Mucosa of descending colon (tissue), 3 donors: ENCODE measurements at places on chromosomes 16 and 17.

DNA sequence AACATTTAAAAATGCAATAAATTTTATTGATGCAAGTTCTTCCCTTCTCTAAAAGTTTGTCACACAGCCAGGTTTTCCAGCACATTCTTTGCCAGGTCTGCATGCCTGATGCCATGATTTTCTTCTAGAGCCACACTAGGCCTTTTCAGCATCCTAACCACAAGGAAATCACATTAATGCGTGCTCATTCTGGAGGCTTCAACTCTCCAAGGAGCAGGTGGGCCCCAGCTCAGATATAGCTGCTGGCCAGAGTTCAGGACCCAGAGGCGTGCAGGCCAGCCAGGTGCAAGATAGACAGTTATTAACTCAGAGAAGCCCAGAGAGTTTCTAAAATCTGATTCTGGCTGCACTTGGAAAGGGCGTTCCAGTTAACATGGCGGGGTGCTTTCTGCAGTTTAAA, 124.5 kb upstream of the MAF start:
- no peak for DNase-seq

GRCh38 chr17:78693346-78694083, 88.6 kb downstream of the CYTH1 start:
- DNase-seq, result no peak

DNA sequence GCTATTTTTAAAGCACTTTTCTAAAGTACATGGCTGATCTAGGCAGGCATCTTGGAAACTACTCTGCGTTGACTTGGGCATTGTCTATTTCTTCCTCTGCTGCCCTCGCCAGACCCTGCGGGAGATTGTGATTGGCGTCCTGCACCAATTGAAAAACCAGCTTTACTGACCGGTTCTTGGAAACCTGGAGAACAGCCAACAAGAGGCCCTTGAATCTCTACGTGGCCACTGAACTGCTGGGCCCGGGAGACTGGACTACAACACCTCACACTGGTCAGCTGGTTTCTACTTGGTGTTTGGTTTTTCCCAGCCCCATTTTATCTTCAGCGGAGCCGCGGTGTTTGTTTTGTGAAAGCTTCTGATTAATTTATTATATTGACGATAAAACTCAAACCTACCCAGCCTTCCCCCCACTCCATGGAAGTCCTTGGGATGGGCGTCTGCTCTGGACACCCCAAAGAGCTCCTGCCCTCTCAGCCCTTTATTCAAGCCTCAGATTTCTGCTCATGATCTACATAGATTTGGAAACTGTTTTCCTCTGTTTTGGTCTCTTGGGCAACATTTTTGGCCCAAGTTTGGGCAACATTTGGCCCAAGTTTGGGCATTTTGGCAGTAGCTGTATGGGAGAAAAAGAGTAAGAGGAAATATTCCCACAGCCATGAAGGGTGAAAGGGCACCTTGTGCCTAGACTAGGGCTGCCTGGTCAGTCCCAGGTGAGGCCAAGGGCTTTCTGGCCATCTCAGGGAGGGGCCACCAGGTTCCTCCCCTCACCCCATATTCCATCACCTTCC, 4.7 kb downstream of the MLX start:
- peak; percentile 1 for DNase-seq

DNA sequence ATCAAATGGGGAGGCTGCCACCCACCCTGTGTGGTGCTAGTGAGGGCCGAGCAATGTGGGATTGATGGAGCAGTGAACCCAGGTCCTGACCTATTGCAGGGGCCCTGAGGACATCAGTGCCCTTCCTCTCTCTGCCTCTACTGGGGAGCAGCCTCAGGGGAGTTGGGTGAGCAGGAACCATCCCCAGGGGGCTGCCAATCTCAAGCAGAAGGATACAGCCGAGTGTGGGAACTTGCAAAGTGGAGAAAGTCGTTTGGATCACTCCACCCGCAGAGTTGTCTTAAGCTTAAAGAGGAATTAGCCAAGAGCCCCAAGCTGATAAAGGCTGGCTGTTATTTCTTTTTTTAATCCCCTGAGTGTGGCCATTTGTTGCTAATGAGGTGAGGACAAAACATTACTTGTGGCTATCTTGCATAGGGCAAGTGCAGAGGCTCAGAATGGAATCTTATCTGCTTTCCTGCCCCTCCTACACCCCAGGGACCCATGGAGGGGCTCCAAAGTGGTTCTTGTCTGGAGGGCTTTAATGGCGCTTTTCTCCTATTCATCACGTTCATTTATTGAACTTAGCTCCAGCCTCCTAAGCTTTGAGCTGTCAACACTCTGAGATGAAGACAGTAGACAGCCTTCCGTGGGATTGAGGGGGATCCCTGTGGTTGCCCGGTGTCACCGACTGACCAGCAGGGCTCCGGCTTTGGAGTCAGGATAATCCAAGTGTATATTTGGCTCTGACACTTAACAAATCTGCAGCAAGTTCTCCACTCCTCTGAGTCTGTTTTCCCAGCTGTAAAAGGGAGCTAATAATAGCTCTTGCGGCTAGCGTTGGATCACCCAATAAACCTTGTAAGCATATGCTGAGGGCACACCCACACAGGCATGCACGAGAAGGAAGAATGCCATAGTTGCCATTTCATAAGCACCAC, 45.1 kb downstream of the MYH11 start:
- DNase-seq, result no peak

- no peak for DNase-seq
These were observed 69.1 kb downstream of the SRCIN1 start for GRCh38 chr17:38536661-38537060.

DNA sequence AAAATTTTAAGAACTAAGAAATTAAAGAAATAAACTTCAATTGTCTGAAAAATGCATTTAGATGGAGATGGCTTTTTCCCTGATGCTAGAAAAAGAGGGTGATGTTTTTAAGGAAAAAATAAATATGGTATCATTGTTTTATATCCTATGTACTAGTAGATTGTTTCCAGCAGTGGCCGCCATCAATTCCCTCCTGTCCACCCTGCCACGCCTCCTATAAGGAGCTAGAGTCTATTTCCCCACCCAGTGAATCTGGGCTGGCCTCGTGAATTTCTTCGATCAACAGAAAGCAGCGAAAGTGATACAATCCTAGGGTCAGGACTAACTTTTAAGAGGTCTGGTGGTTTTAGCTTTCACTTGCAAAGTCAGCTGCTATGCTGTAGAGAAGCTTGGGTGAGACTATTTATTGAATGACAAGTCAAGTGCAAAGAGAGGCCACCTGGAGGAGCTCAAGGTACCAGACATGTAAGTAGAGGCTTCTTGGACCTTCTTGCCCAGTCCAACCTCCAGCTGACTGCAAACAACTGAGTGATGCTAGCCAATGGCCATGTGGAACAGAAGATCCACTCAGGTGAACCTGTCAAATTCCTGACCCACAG, 80.9 kb upstream of the MTMR4 start:
- DNase-seq, result no peak

DNA sequence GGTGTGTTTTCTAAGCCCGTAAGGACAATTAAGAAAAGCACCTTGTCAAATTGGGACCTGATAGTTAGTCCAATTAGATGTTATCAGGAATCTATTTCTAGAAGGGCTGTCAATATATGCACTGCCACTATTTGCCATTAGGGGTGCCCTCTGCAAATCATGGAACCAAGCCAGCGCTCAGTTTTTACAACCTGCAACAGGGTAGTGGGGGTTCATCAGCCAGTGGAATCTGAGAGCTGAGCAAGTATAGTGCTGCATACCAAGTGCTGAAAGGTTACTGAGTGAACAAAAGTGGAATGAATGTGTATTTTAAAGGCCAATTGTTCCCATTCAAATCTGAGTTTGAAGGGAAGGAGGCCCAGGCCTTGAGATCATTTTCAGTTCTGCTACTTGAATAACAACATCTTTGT, 10.4 kb downstream of the PRR11 start:
- DNase-seq, result peak; percentile 58

- DNase-seq, result peak; percentile 12
These were observed 29.4 kb downstream of the GINS2 start for GRCh38 chr16:85659336-85659735.

DNA sequence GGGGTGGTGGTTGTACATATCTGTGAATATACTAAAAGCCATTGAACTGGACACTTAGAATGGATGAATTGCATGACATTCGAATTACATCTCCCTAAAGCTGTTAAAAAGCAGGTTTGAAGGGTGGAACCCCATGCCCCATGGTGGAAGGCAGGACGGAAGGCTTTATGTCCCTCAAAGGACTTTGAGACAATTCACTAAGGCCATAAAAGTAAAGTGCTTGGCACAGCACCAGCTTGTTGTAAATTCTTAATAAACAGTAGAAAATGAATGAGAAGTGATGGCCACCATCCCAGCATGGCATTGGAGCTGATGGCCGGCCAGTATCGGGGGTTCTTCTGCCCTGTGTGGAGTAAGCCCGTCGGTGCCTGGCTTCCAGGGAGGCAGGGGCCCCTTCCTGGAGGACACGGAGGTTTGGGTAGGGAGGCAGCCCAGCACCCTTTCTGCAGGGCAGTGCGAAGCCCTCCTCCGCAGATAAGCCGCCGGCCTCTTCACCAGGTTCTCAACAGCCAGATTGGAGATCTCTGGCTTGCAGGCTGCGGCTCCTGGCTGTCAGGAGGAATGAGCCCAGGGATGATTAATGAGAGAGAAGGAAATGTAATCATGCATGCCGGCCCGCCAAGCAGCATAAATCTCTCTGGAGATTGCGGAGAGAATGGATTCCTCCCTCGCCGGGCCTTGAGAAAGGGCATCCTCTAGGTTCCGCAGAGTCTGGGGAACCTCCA, 346.9 kb downstream of the FOXL1 start:
- DNase-seq, result peak; percentile 19

DNA sequence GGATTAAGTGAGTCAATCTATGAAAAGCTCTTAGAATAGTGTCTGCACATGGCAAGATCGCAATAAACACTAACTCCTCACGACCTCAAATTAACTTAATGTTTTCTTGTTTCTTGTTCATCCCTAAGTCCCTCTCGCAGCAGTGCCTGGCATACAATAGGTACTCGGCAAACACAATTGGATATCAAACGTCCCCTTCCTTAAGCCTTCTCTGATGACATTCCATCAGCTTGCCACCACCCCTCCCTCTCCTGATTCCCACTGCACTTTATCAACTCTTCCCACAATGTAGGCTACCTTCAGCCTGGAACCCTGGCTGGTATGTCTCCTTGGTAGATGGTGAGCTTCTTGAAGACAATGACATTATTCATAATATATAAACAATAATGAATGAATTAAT, 33.3 kb downstream of the CCDC42 start:
- DNase-seq, result no peak

DNA sequence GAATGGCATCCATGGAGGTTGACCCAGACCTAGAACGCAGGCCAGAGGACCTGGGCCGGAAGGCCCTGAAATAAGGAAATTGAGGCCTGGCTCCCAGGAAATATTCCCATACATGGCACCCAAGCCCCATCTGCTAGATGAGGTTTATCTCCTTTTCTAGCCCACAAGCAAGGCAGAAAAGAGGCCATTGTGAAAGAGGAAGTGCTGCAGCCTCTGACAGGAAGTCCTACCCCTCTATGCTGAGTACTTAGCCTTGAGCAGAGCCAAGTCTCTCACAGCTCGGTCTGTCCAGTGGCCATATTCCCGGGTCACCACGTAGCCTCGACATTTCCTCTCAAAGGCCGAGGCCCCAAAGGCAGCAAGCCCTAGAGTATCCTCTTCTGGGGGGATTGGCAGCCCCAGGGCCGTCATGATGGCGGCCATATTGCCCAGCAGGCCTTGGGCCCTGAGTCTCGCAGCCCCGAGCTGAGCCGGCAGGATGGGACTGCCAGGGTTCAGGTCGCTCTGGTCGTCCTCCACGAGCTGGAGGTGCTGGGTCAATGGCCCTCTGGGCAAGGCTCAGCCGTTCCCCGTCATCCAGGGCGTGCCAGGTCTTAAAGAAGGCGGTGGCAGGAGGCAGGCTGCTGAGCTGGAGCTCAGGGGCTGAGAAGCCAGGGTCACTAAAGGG, 7.8 kb downstream of the CTF1 start:
- no peak for DNase-seq

DNA sequence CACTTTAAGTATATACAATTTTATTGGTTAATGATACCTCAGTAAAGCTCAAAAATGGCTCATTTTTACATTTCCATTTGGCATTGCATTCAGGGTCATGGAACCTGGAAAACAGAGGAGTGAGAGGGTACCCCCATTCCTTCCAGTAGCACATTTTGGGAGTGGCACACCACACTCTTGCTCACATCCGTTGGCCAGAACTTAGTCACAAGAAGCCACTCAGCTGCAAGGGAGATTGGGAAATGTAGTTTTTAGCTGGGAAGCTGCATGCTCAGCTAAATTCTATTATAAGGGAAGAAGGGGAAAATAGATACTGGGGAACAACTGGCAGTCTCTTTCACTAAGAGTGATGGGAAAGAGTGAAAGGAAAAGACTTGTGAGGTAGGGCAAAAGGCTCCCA, 102.5 kb upstream of the TMEM97 start:
- no peak for DNase-seq

GRCh38 chr17:43540821-43541674, 5.1 kb downstream of the ETV4 start:
- no peak for DNase-seq

DNA sequence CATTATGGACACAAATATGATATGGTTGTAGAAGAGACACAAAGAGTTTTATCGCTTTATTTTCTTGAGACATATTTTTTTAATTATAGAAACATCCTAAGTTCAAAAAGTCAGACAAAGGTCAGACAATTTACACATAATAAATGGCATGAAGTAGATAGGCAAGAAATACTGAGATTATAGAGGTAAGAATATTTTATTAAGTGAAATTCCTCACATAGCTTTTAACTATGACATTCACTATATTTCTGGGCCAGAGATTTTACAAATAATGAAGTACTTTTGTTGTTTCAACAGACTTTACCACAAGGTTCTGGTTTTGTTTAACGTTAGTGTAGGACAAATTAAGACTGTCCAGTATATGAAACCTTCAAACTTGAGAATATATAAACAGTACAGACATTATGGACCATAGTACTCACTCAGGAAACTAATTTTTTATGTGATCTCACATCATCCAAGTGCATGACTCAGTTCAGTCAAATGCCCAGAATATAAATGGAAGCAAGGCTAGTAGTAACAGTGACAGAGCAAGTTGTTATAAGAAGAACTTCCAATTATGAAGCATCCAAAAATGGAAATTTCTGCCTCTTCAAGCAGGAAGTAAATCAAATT, 394.8 kb downstream of the KCNJ2 start:
- no peak for DNase-seq

DNA sequence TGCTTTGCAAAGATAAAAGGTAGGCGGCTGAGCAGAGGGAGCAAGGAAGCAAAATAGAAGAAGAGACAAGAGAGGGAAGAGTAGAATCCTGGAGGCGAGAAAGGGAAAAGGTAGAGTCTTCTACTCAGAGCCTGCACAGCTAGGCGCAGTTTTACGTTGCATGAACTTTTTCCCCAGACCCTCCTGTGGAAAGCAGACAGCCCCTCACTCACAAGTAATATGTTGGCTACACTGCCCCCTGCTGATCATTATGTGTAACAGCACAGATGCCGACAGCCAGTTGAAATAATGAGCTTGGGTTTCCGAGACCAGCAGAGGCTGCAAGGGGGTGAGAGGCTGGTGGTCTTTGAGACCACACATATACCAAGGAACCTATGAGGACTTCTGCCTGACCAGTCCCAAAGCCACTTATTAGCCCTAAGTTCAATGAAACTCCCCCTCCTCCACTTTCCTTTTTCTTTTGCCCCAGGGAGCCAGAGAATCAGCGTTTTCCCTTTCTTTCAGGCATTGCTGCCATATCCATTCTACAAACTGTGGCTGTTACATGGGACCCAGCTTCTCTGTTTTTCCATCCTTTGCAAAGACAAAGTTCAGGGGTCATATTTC, 22.5 kb upstream of the CMTR2 start:
- peak; percentile 12 for DNase-seq

- DNase-seq, result no peak
These were observed 8.6 kb downstream of the MAPT start for GRCh38 chr17:45902892-45903346.

- DNase-seq, result peak; percentile 66
These were observed 25.0 kb downstream of the WNT9B start for GRCh38 chr17:46876353-46876887.
